ENCODE measurements at places on chromosomes 11 and 22. TPM values are rescaled to one million over a fixed set of nuclear protein-coding genes. Genes with fewer than 3 reads are reported as not detected.

DNA sequence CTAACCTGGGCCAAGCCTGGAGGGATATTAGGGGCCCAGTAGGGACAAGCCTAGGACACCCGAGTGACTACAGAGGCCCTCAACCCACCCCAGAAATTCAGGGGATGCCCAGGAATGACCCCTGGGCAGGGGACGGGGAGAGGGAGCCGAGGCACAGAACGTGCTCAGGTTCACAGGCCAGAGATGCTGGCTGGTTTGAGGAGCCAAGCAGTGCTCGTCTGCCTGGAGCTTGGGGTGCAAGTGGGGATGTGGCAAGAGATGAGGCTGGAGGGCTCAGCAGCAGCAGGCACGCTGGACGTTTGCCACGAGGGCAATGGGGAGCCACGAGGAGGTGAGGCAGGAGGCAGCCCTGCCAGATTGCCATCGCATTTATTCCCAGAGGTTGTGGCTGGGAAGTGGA is 34.0 kb upstream of the EMID1 start:
- DNase-seq: no peak

DNA sequence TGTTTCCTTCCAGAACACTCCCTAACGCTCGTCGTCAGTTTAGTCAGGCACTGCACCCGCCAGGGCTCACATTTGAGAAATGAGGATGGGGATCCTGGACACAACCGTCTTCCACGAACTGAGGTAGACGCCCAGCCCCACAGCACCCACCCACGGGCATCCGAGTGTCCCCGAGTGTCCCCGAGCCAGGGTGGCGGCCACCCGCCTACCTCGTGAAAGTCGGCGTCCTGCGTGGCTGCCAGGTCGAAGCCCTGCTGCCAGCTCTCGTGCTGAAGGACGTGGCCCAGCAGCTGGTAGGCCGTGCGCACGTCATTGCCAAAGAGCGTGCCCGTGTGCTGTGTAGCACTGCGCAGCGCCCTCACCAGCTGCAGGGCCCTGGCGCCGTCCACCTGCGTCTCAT is 53.6 kb downstream of the TRMU start:
- no peak for DNase-seq

DNA sequence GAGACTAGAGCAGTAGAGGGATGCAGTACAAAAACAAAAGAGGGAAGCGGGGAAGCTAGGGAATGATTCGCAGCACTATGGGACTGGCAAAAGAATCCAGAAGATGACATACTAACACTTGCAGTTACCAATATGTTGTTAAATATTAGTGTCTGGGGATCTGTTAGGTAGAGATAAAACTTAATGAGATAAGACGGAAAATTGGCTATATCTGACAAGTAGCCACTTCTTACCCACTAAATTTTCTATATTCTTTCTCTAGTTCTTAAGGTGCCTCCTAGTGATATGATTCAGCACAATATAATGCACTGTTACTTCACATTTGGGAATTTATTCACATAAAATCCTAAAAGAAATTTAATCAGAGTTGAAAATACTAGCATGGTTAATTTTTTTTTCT is 30.8 kb downstream of the CCDC90B start:
- no peak for DNase-seq

DNA sequence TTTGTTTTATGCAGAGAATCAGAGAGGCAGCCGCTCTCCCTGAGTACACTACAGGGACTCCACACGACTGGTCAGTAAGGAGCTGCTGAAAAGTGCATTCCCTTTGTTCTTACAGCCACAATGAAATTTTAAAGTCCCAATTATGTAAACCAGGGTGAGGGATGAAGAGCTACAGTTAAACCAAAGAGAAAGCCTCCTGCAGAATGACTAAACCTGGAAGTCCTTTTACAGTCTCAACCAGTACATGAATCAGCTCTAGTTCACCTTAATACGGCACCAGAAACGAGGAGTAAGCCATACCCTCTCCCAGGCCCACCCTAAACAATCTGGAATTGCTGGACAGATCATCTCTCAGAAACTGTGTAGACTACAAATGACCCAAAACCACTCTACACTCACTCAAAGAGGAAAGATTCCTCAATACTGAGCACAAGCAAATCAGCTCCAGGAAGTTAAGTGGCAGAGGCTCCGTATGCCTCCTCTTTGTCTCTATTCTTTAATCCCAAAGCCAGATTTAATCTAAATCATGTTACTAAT is 113.1 kb downstream of the RBFOX2 start:
- no peak for DNase-seq

DNA sequence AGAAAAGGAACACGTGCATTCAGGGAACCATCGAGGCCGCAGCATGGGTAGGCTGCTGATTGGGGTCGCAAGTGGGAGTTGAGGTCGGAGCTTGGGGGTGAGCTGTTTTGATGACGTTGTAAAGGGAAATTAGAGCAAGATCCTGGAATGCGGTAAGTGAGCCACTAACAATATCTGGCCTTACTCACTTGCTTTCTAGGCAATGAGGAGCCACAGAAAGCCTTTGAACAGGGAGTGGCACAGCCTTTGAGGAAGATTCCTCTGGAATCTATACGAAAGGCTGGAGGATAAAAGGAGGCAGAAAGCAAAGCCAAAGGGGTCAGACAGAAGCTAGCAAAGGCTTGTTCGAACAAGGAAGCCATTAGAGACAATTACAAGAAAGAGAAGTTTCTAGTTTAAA is 197.5 kb downstream of the LARGE1 start:
- DNase-seq: no peak

- DNase-seq: no peak
Observed at GRCh38 chr11:67999704-68000103, 4.2 kb downstream of the UNC93B1 start.

LPXN gene
- 7.1 TPM for total RNA-seq

KRTAP5-7 gene
- total RNA-seq: not detected

All from right cardiac atrium (tissue), 5 donors.